Amygdala (tissue), 56 donors: ENCODE measurements at places on chromosomes 11 and 22.

GRCh38 chr11:31421820-31422219 lies 52.2 kb downstream of the DNAJC24 start:
- no peak for DNase-seq

DNA sequence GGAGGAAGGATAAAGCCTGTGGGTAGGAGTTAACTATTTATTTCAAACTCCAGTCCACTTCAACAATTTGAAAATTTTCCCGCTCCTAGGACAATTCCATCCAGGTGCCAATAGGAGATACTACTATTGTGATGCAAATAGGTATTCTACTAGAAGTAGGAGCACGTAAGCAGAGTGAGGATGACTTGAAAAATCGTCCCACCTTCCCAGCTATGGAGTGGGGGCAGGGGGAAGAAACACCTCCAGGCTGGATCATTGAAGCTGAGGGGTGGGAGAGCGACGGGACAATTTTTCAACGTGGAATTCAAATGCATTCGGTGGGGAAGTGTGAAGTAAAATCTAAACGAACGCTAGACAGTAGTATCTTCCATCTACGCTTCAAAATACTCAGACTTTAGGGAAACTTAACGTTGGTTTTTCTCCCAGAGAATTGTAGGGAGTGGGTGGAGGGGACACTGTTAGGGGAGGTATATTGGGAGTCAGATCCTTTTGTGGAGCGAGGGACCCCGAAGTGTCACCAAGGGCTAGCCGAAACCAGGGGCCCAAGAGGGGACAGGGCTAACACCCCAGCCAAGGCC lies 523 bp upstream of the ARHGAP42 start:
- DNase-seq, result no peak

- no peak for DNase-seq
Observed at GRCh38 chr11:12784987-12785386, 110.8 kb downstream of the TEAD1 start.

DNA sequence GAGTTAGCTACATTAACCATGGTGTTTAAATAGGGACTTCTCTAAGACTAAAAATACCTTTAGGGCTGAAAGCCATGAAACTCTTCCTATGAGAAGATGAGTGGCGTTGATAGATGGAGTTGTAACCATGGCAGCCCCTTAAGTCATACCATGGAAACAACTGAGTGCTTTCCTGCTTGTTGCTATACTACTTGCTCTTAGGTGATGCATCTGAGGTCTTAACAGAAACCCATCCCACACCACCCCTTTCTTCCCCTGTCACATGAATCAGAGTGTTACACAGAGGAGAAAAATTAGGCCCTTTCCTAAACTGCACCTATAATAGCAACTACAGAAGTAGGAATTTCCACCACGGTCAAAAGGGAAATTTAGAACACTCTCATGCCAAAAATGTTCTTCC lies 64.3 kb upstream of the ZC3H12C start:
- no peak for DNase-seq

DNA sequence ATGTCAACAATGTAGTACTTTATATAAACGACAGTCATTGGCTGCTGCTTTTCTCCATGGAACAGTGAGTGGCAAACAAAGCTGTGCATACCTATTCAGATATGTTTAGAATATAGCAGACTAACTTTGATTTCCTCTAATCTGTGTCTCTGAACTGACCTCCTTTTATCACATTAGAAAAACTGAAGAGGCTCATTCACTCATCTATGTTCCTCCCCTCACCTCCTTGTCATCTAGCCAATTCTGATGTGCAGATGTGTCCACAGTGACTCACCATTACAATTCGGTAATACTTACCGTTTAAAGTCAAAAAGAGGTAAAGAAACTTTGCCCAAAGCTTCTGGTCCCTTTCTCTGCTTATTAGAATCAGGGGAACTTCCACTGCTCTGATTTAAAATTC lies 51.5 kb upstream of the RPS13 start:
- no peak for DNase-seq

DNA sequence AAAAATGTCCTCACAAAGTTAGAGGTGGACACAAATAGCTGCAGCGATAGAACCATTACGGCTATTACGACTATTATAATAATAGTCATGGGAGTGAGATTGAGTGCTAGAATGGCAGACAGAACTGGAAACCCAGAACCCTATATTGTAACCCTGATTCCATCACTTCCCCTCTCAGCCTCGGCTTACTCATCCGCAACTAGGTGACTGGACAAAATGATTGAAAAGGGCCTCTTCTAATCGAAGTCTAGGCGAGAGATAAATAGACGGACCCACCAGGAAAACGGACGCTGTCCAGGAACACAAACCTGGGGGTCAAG lies 629 bp downstream of the PSMA1 start:
- DNase-seq, result no peak

DNA sequence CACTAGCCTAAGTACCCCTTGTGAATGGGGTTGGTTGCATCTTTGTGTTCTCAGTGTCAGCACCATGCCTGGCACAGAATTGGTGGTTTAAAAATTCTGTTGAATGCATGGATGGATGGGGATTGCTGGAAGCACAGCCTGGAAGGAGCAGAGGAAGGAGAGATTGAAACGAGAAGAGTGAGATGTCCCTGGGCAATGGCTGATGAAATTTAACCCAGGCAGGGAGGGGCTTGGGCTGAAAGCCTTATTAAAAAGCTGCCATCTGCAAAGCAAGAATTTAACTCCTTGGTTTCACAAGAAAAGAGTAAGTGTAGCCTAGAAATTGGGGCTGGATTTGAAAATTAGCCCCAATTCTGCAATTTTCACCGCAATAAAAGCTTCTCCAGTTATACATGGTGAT lies 126.7 kb downstream of the TEAD1 start:
- no peak for DNase-seq

GRCh38 chr11:69361466-69361865 lies 67.5 kb downstream of the MYEOV start:
- DNase-seq, result no peak

DNA sequence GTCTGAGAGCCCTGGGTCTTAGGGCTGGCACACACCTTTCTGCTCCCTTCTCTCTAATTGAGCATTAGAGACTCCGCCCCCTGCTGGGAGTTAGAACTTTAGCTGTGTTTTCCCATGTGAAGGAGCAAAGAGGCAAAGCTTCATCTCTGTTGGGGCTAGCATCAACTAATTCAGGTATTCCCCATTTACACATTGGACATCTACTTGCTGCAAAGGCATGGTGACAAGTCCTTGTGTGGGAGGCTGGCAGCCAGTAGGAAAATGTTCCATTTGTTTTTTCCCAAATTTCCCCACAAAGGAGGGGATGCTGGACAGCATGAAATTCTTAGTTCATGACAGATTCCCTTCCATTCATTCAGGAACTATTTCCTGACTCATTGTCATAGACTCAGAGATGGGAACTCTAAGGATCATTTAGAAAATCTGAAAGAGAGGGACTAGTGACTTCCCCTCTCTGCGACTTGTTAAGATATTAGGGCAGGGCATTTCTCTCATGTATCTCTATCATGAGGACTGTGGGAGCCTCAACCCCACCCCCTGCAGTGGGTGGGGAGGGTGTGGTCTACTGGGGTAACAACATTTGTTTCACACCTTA lies 3.6 kb downstream of the CD44 start:
- DNase-seq, result no peak

- no peak for DNase-seq
Observed at GRCh38 chr11:134001088-134001487, 44.3 kb upstream of the IGSF9B start.

- no peak for DNase-seq
Observed at GRCh38 chr22:49324527-49325491, 502.9 kb downstream of the BRD1 start.

- DNase-seq, result no peak
Observed at GRCh38 chr11:47863189-47863897, 15.2 kb upstream of the NUP160 start.

GRCh38 chr11:111634981-111635705 lies 32.9 kb downstream of the SIK2 start:
- no peak for DNase-seq

GRCh38 chr11:106961518-106961917 lies 56.8 kb downstream of the GUCY1A2 start:
- no peak for DNase-seq

DNA sequence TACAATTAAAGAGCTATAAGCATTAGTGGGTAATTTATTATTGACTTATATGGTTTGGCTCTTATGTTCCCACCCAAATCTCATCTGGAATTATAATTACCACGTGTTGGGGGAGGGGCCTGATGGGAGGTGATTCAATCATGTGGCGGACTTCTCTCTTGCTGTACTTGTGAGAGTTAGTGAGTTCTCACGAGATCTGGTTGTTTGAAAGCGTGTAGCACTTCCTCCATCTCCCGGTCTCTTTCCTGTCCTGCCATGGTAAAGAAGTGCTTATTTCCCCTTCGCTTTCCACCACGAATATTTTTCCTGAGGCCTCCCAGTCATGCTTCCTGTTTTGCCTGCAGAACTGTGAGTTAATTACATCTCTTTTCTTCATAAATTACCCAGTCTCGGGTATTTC lies 28.1 kb upstream of the CHORDC1 start:
- DNase-seq, result no peak

DNA sequence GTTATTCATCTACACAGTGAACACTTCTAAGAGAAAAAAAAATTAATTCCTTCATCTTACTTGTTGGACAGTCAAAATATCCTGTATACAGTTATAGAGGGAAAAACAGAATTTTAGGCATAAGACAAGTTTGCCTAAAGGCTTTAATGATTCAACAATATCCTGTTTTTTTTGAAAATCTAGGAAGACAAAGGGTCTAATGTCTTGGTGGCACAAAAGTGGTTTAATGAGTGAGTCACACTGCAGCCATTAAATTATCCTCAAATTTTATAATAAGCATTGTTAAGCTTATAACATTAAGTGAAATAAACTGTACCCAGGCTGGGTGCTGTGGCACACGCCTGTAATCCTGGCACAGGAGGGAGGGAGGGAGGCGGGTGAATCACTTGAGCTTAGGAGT lies 72.9 kb downstream of the GAB2 start:
- DNase-seq, result no peak

DNA sequence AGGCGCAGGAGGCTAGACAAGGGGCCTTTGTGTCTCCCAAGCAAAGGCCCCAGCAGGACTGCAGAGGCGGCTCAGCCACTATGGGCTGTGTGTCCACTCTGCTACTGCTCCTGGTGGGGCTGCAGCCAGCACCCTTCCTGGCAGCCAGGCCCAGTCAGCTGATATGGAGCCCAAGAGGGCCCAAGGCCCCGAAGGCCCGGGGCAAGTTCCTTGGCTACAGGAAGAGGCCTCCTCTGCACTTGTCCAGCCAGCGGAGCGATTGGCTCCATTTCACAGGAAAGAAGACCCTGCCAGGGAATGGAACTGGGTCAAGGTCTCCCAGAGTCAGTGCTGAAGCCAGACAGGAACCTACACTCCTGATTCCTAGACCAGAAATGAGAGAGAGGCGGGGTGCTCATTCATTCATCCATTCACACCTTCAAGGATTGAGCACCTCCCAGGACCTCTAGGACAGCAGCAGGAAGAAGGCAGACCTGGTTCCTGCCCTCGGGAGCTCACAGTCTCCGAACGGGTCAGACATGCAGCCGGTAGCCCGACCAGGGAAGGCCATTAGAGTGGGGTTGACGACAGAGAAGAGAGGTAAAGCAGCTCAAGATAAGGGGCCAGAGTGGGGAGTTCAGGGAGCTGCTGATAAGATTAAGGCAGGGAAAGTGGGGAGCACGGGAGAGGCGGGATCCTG lies 811 bp upstream of the P2RY2 start:
- DNase-seq, result no peak

DNA sequence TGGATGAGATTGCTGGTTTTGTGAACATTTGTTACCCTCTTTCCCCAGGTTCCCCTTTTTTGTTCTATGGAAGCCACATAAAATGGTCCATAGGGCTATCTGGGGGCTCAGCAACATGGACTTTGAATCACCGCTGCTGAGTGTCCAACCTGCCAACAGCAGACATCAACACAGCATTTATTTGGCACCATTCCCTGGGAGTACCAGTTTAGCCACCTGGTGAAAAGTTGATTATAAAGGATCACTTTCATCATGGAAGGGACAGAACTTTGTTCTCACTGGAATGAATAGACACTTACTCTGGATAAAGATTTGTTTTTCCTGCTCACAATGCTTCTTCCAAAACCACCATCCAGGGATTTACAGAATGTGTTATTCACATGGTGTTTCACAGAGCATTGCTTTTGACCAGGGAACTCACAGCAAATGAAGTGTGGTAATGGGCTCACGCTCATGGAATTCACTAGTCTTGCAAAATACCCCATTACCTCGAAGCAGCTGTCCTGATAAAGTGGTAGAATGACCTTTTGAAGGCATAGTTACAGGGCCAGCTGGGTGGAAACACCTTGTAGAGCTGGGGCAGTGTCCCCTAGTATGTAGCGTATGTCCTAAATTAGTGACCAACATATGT lies 43.9 kb downstream of the ADM start:
- DNase-seq, result no peak
